ENCODE measurements at places on chromosomes 2 and 18.

DNA sequence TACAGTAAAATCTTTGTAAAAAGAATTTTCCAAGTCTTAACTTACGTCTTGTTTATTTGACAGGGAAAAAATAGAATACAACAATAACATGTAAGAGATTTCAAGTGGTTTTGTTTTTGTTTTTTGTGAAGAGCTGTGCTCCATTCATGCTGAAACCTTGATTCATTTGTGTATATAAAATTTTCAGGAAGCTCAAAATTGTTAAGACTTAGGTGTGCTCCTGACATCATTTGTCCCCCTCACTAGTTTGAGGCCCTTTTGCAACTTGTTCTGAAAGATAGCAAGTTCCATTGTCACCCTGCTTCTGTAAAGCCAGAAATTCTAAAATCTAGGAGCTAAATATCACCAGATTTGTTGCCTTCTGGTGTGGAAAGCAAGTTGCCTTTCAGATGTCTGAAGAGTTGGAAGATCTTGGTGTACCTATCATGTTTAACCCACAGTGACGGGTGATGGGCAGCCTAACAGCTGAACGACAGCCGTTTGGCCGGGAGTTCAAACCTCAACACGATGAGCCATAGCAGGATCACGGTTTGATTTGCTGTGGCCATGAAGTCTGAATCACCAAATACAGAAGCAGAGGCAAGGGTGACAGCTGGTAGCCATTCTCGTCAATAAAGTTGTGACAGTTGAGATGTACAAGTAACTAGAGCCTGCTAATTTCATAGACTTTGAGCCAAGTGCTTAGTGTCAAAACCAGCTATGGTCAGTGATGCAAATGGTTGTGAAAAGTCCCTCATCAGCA, 205.5 kb upstream of the SP5 start:
- DNase-seq, result no peak

- DNase-seq, result no peak
These were observed 21.6 kb downstream of the CIB4 start for GRCh38 chr2:26619521-26619951.

DNA sequence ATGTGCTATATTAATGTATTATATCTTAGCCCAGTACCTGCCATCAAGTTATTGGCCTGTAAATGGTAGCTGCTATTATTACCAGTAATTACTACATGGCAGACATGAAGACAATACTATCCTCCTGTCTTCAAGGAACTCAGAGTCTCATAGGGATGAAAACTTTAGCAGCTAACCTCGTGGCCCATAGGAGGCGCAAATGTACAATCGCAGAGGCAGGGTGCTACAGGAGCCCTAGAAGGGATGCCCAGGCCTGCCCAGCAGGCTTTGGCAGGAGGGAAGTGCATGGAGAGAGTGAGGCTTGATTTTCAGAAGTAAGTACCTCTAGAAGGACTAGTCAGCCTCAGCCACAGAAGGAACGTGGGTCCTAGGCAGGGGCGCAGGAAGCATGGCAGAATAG, 44.7 kb upstream of the KIDINS220 start:
- no peak for DNase-seq

- no peak for DNase-seq
These were observed 63.5 kb upstream of the ST3GAL5 start for GRCh38 chr2:85952196-85952734.

DNA sequence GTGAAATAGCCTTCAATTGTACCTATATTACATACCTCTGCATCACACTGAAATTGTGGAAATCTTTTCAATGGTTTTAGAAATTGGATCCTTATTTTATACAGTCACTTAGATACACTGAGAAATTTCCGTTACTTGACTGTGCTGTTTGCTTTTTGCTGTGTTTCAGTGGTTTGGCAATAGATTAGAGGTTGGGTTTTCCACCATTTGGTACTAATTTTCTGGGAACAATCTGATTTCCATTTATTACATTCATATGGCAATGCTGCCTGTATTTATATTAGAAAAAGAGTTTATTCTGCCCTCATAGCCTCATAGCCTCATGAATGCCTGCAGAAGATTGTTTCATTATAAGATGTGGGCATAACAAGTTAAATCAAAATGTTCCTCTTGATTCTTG, 285.0 kb downstream of the GULP1 start:
- DNase-seq, result no peak

GRCh38 chr2:241350878-241351639, 5.0 kb upstream of the FARP2 start:
- DNase-seq, result no peak

DNA sequence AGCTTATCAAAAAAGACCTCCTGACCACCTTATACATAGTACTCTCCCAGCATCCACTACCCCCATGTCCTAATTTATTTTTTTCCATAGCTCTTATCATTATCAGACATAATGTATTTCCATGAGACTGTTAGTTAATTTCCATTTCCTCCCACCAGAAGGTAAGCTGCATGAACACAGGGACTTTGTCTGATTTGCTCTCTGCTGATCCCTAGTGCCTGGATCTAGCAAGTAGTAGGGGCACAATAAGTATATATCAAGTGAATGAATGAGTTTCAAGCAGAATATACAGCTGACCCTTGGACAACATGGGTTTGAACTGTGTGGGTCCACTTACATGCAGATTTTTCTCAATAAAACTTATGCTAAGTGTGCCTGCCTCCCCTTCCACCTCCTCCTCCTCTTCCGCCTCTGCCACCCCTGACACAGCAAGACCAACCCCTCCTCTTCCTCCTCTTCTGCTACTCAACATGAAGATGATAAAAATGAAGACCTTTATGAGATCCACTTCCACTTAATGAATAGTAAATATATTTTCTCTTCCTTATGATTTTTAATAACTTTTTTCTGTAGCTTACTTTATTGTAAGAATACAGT, 53.8 kb downstream of the CTAGE1 start:
- no peak for DNase-seq

DNA sequence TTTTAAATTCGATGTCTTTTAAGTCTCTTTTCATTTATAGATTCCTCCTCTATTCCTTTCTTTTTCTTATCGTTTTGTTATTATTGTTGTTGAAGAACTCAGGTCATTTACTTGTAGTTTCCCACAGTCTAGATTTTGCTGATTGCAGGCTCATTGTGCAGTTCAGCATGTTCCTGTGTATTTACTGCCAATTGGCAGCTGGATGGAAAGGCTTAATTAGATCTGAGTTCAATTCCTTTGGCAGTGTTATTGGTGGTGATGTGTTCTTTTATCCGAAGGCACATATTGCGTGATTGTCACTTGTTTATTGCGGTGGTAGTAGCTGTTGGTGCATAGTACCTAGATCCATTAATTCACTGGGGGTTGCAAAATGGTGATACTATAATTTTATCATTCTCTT, 180.7 kb downstream of the BABAM2 start:
- DNase-seq, result no peak

DNA sequence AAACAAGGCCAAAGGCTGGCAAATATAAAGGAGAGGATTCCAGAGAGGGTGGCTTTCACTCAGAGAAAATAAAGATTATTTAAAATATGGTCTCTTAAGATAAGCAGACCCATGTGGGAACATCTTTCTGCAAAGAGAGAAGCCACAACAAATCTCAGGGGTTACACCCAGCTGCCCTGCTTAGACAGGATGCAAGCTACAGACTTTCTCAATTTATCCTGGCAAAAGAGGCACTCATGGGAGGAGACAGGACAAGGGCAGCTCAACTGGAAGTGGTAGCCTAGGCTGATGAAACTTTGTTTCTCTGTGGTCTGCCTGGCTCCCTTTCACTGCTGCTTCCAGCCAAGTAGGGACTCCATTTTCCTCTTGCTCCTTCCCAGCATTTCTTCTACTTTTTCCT, 25.9 kb upstream of the SULT1C4 start:
- no peak for DNase-seq

DNA sequence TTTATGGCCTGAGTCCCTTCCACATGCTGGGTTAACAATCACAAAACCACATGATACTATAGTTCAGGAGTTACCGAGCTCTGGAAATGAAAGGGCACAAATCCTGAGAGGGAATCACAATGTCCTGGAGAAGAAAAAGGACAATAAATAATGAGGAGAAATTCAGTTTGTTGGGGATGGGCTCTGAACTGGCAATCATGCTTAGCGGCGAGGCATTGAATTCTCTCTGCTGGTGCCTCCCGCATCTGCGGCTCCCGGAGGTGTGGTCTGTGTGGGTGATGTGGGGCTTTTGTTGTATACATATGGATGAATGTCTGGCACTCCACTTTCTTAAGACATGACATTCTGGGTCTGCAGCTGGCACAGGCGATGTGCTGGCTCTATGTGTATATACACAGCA, 46.1 kb downstream of the NRP2 start:
- DNase-seq, result no peak

GRCh38 chr18:10840743-10841142, 308.6 kb downstream of the PIEZO2 start:
- DNase-seq, result no peak

DNA sequence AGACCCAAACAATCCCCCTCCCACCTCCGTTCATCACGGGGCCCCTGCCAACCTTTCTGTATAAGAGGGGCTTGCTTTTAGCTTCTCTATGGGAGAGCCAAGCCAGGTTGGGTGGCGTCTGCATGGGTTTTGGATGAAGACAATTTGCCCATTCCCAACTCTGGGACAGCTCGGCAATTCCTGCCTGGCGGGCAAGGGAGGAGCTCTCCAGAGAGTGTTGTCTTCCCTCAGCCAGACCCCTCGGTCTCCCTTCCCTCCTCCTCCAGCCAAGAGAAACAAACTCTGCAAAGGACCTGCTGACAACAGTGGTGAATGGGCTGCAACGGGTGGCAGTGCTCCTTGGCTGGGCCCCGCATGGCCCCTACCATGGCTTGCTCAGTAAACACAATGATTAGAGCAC, 267.2 kb upstream of the HDAC4 start:
- DNase-seq, result no peak

GRCh38 chr2:68918497-68918896, 34.2 kb downstream of the GKN2 start:
- no peak for DNase-seq

GRCh38 chr18:77124452-77124922, 8.1 kb downstream of the MBP start:
- peak; percentile 34 for DNase-seq

DNA sequence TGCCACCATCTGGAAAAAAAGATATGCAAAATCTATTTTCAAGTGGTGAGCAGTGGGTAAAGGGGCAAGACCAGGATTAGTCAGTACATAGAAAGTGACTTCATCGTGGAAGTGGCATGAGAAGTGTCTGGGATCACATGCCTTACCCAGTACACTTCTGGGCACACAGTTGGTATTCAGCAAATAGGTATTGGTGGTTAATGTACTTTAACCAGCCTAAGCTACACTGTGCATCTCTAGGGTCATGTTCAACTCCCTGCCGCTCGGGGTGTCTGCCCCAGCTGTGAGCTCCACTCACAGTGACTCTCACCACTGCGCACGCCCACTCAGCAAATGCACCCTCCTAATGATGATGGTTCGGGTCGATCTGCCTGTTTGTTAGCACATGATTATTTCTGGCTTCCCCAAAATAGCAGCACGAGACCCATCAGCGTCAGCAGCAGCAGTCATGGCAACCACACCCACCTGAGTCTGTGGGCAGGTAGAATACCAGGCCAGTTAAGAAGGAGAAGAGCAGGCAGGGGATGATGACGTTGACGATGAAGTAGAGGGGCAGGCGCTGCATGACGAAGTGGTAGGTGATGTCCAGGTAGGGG, 11.1 kb downstream of the CHRNA1 start:
- no peak for DNase-seq

DNA sequence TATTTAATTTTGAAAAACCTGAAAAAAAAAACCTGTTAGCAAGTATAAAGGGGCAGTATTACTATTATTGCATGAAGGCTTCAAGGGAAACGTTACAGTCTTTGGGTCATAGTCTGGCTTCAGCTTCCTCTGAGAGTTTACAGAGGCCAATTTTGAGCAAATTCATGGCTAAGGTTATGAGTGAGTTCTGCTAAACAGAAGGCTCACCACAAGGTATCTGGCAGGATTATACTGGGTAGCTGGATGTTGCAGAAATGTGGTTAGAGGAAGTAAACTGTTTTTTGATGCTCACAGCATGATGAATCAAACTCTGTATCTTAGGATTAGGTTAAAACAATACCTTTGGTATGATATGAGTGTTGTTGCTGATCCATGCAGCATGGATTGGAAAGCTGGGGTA, 9.3 kb downstream of the MRPL19 start:
- no peak for DNase-seq

- DNase-seq, result no peak
These were observed 3.0 kb upstream of the PXDN start for GRCh38 chr2:1747065-1747941.
